AG10803 (cell line): ENCODE measurements at places on chromosomes 13 and 19.

- no peak for DNase-seq
Observed at GRCh38 chr19:35613574-35613973, 1.0 kb downstream of the HAUS5 start.

DNA sequence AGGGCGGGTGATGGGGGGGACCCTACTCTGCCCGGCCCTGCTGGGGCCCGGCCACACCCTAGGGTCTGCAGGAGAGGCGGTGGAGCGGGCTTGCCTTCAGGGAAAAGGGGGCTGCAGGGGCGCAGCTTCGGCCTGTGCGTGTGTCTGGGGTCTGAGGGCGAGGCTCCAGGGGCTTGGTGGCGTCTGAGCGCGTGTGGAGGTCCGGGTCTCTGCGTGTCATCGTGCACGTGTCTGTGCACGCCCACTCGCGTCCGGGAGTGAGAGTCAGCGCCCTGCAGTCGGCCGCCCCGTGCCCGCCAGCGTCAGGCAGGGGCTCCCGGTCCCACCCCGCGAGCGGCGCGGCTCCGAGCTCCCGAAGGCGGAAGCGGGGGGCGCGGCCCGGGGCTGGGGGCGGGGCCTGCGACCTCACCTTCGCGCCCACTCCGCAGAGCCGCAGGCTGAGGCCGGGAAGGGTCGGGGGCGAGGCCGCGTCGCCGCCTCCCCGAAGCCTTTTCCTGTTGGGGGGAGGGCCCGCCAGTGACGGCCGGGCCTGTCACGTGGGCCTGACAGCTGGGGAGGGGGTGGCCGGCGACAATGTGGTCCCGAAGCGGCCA is at the start of gene ARHGAP45:
Gene ARHGAP45, plus strand, starts transcription at position 420 of the 593 bp plus-strand sequence. CDS start 239 bp downstream, outside the sequence.
- DNase-seq: no peak

- DNase-seq: no peak
Observed at GRCh38 chr19:54415901-54416673, 823 bp downstream of the TTYH1 start.

DNA sequence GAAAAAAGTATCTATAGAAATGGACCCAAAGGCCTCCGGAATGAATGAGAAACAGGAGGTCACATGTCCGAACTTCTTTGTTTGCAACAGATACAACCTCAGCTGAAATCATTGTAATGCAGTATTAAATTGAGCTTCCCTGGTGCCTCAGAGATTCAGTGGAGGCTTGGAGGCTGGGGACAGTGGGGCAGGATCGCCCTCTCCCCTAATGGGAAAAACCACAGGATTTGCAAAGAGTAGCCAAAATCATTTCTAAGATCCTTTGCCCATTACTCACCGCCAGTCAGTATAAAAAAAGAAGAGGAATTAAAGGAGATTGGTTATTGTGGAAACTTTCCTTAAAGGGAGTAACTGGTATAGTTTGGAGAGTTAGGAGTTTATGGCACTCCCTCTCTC is 30.4 kb upstream of the IRS2 start:
- DNase-seq: peak; percentile 67

- DNase-seq: no peak
Observed at GRCh38 chr13:89865164-89866064, 1482.1 kb upstream of the MIR17HG start.

- DNase-seq: no peak
Observed at GRCh38 chr13:47959468-47960247, 41.4 kb downstream of the SUCLA2 start.

DNA sequence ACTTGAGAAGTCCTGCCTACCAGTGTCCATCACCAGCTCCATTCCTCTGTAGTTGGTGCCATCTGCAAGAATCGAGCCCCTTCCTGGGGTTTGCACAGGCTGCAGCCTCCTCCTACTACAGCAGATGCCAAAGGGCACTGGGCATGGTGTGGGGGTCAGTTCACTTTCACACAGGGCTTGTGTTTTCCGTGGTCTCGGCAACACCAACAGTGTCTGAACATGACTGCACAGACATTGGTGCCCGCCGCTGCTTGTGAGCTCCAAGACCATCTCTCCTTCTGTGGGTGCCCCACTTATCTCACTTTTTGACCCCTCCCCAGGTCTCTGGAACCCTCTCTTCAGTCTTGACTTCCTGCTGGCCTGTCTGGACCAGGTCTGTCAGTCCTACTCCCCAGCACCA is 15.2 kb downstream of the ZNF446 start:
- DNase-seq: no peak

- DNase-seq: no peak
Observed at GRCh38 chr19:41527089-41527488, 48.9 kb upstream of the CEACAM21 start.

DNA sequence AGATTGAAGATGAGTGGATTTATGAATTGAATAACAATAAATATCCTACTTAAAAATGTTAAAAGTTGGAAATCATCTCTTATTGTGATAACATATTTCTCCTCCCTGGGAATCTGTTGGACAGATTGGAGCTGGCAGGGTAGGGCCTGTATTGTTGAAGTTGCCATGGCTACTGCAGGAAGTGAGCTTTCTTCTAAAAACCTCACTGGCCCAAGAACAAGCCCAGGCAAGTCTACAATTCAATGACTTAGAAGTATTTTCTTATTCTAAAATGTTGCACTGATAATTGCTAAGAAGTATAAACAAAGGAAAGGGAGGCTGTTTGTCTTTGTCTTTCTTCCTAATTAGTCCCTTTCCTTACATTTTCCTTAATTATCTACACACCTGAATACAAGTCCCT is 112.1 kb downstream of the DLEU7 start:
- DNase-seq: peak; percentile 93

DNA sequence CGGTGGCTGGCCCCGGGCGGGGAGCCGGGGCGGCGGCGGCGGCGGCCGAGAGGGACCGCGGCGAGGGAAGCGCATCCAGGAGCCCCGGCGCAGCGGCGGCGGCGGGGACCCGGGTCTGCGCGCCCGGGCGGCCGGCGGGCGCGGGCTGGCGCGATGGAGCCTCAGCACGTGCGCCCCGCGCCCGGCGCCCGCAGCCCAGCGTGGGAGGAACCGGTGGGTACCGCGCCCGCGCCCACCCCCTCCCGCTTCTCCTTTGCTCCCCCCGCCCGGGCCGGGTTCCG is 7.8 kb upstream of the DGKH start:
- DNase-seq: no peak

GRCh38 chr19:34430738-34431625 is 2.8 kb downstream of the UBA2 start:
- peak; percentile 53 for DNase-seq

- no peak for DNase-seq
Observed at GRCh38 chr13:63501702-63502101, 2086.1 kb upstream of the PCDH20 start.

DNA sequence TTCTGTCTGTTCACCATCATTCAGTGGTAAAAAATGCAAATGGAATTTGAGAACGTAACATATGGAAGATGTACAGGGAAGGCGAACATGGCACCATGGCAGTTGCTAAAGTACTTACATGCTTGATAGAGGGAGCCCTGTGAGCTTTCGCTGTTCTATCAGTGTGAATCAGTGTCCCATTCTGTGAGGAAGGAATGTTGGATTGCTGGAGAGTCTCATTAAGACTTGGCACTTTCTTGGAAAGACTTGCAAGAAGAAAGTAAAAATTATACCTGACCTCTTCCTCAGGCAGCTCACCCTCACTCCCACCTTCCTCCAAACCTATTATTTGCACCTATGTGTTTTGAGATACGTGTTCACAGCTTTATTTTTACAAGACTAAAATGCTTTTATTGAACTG is 43.5 kb downstream of the FREM2 start:
- DNase-seq: no peak

GRCh38 chr19:39237200-39238184 is 7.3 kb downstream of the IFNL3 start:
- no peak for DNase-seq

GRCh38 chr13:32200741-32201140 is 114.4 kb downstream of the ZAR1L start:
- DNase-seq: peak; percentile 29

- DNase-seq: no peak
Observed at GRCh38 chr19:46303691-46304397, 7.0 kb downstream of the HIF3A start.

GRCh38 chr13:91468301-91468700 is 69.9 kb downstream of the GPC5 start:
- no peak for DNase-seq

DNA sequence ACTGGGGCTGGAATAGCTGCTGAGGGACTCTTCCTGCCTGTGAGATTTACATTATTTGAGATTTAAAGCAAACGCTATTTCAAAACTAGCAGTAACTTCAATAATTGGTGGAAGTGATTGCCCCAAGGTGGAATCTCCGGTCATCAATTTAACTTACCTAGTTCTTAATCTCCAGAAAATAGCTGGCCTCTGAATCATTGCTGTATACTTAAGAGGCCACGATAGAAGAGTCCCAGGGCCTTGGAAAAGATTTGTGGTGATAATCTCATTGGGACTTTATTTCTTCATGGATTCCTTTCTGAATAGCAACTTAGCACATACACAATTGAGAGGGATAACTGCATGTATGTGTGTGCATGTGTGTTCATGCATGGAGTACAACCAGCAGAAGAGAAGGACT is 120.2 kb downstream of the DNAJC15 start:
- DNase-seq: no peak

- DNase-seq: peak; percentile 70
Observed at GRCh38 chr19:3576696-3577443, 4.1 kb downstream of the HMG20B start.

DNA sequence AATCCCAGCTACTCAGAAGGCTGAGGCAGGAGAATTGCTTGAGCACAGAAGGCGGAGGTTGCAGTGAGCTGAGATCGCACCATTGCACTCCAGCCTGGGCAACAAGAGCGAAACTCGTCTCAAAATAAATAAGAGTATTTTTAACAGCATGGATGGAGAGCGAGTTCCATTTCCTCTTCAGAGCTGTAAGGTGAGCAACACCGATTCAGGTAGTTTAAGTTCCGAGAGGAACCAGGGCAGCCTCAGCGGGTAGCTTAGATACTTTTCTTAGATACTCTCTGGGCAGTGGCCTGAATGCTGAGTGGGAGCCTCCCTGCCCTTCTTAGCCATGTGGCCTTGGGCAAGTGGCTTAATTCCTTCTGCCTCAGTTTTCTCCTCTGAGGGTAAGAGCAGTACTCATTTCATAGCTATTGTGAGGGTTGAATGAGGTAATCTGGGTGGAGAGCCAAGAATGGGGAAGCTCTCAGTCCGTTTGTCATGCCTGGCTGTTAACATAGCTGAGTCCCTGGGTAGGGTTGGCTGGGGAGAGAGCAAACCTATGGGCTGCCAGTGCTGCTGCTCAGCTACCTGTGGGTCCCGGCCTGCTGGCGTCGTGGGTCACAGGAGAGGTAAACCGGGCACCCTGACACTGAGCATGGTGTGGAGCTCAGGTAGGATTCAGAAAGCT is 4.1 kb downstream of the ATP11A start:
- peak; percentile 83 for DNase-seq

- DNase-seq: no peak
Observed at GRCh38 chr13:100112186-100112838, 23.4 kb downstream of the PCCA start.

DNA sequence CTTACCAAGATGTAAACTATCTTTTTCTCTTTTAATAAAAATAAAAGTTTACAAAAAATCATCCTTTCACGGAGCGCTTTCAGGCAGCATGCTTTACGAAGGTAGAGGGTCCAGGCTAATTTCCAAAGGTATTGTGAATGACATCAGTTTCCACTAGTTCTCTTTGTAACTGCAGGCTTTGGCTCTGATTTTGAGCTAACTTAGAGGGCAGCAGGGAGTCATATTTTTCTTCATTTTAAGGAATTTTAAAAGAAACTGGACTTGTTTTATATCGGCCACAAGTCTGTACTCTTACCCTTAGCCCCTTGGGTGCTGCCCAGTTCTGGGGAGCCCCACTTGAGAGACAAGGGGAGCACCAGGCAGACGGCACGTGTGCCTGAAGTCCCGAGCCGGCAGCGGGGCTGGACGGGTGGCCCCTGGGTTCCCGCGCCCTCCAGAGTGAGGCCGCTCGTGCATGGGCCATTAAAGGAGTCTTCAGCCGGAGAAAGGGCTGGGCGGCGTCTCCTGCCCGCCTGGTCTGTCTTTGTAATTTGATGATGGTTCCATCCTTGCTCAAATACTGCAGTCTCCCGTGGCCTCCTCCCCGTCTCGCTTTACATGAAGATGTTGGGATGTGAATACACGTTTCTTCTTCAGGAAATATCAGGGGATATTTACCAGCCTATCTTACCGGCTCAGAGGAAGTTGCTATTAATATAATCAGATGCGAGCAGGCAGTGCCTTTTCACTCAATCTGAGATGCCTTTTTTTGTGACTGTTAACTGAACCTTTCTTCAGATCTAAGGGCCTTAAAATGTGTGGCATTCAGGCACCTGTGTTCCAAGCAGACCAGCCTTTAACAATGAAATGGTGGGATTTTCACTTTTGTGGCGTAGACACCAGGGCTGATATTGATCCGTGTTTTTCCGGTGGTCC is 67.4 kb downstream of the GGACT start:
- DNase-seq: no peak

DNA sequence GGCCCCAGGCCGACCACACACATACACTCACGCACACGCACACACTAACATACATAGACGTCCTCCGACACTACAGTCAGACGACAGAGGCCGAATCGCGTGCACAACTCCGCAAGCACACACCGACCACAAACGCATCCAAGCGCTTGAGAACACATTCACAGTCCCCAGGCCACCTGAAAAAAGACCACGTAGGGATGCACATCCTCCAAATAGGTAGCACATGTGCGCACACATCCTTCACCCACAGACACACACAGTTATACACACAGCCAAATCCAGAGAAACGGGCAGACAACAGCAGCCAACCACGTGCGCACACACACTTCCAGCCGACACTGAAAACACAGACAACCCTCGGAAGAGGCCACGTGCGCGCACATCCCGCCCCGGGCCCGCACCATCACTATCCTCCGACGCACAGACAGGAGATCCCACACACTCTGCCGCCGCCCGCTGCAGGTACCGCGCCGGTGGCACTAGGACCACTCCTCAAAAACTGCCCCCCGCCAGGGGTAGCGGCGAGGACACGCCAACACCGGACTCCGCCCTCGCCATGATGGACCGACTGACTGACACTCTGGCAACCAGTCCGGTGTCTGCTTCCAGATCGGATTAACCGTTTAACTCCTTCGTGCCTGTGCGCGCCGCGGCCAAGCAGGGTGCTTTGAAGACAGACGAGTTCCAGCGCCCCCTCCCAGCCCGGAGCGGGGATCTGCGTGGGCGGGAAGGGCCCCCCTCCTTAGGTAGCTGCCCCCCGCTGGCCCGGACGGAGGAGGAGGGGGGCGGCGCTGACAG is 493 bp upstream of the PDE4A start:
- DNase-seq: no peak

GRCh38 chr13:85174291-85174690 is 624.9 kb downstream of the SLITRK6 start:
- DNase-seq: no peak

GRCh38 chr13:112368883-112369282 is 7.3 kb upstream of the SPACA7 start:
- no peak for DNase-seq

DNA sequence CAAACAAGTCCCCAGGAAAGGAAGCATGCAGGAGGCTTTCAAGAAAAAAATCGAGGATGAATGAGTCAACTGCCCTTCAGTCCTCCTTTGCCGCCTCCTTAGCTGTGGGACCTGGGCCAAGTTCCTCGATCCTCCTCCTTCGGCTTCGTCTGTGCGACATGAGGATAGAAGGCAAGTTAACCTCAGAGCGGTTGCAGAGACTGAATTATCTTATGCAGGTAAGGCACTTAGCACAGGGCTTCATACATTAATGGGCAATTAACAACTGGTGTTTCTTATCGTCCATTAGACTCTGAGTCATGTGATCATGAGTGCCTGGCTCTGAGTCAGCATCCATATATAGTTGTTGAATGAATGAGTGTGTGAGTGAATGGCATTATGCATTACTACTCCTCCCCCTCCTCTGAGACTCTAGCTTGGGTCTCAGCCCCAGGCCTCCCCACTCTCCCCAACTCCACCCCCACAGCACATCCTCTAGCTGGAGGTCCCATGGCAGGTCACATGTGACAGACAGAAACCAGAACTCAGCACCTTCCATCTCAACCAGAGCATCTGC is 1.6 kb upstream of the TTC9B start:
- DNase-seq: peak; percentile 17
